ENCODE measurements at places on chromosomes 7 and 10.

GRCh38 chr7:98418636-98419315 lies 17.9 kb upstream of the BAIAP2L1 start:
- no peak for DNase-seq

DNA sequence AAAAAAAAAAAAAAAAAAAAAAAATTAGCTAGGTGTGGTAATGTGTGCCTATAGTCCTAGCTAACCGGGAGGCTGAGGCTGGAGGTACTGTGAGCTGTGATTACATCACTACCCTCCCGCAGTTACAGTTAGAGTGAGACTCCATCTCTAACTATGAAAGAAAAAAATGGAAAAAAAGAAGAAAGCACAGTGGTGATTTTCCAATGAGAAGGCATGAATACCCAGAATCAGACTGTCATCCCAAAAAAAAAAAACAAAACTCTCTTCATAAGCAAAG lies 269.9 kb upstream of the MKLN1 start:
- DNase-seq: no peak

DNA sequence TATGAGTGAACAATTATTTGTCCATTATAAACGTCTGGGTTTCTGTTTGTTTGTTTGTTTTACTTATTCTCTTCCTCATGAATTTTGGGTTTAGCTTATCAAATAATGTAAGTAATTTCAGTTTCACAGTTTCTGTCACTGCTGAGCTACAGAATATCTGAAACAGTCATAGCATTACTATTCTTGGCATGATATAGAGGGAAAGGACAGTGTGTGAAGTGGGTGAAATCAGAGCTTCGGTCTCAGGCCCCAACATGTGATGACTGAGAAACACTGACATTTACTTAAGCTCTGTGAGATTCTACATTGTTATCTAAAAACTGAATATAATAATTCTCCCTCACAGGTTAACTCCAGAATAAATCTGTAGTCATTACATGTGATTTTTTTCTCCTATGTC lies 8.8 kb upstream of the OR6V1 start:
- DNase-seq: no peak

DNA sequence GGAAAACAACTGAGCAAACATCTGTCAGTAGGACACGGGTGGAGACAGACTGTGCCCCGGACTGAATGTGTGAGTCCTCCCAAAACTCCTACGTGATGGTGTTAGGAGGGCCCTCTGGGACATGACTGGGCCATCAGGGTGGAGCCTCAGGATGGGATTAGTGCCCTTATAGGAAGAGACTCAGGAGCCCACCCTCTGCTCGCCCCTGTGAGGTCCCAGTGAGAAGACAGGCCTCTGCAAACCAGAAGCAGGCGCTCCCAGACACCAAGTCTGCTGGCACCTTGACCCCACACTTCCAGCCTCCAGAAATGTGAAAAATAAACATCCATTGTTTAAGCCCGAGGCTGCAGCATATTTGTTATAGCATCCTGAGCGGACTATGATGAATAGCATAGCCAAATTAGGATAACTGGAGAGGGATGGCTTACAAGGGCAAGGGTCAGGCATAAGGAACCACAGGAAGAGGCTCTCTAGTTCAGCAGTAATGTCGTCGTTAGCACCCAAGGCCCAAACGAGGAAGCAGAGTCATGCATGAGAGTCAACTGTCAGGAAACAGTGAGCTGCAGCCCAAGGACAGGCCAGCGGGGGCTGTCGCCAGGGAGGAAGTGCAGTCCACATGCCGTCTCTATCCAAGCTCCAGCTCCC lies 50.6 kb downstream of the PTPRN2 start:
- no peak for DNase-seq

- DNase-seq: no peak
These were observed 177.6 kb downstream of the DIP2C start for GRCh38 chr10:511849-512191.

DNA sequence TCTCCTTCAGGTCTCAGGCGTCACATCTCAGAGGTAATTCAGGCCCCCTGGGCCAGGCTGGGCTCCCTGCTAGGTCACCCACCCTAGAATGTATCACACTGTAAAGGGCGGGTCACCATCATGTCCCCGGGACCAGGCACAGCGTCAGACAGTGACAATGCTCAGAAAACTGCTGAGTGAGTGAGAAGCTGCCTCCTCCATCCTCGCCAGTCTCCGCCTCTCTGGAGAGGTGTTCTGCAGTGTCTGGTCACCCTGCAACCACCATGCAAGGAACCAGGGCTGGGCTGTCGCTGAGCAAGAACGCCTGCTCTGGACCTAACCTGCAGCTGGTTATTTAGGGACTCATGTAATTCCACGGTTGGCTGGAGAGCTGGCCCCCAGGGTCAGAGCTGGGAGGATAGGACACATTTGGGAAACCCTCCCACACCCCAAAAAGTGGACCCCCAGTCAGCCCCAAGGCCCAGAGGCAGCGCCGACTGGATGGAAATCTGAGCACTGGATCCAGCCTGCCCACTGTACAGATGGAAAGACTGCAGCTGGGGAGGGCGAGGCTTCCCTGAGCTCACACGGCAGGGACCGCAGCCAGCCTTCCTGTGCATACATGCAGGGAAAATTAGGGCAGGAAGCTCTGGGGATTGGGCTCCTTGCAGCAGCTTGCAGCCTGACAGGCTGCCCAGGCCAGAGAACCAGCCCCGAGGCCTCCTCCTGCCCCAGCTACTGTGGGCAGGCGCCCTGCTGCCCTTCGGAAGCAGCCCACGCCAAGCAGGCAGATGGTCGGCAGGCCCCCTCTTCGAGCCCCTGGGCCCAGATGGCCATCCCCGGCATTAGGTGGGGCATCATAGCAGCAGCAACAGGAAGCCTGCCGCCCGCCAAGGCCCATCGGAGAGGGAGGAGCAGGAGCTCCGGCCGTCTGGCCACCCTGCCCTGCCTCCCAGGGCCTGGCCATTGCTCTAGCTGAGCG lies 105.4 kb upstream of the ZMIZ1 start:
- DNase-seq: no peak

GRCh38 chr7:19016140-19016539 lies 101.3 kb downstream of the TWIST1 start:
- DNase-seq: no peak

DNA sequence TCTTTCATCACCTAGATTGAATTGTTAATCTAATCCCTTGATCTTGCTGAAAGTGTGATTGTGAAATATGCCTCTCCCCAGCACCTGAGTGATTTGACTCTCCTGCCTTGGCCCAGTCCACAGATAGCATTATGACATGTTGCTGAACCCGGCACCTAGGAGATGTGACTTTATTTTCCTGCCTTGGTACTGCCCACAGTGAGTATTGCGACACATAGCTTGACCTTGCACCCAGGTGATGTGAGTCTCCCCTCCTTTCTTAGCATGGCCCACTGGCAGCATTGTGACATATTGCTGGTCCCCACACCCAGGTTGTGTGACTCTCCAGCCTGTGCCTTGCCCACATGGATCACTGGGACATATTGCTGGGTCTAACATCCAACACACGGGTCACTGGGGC lies 32.5 kb upstream of the ZNF107 start:
- no peak for DNase-seq

DNA sequence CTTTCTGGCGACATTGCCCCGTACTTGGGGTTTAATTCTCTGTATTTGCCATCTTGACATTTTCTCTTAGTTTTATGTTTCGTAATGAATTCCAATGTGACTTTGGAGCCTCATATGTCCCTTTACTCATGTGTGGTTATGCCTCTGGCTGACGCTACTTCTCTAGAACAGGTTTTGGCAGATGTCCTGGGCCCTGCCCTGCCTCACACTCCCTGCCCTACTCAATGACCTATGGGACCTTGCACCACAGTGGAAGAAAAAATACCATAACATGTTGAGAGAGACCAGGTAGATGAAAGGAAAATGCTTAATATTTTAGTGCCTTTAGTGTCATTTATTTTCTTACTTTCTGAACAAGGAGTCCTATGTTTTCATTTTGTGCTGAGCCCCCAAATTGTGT lies 400.5 kb downstream of the TFEC start:
- DNase-seq: no peak

GRCh38 chr7:74606101-74606908 lies 51.2 kb upstream of the GTF2I start:
- DNase-seq: no peak

DNA sequence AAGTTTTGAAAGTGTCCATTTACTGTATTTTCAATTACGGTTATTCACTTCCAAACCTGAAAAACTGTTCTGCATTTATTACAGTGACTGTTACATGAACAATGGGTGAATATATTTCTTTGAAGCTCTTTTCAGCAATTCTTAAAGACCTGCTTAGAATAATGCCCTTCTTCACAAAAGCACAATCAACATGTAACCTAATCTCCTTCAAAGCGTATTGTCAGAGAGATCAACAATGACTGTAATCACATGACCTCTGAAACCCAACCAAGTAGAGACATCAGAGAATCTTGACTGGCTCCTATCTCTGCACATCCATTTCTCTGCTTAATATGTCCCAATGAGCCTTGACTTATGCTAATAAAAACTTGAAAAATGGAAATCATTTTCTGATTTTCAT lies 126.7 kb downstream of the NRCAM start:
- DNase-seq: no peak

DNA sequence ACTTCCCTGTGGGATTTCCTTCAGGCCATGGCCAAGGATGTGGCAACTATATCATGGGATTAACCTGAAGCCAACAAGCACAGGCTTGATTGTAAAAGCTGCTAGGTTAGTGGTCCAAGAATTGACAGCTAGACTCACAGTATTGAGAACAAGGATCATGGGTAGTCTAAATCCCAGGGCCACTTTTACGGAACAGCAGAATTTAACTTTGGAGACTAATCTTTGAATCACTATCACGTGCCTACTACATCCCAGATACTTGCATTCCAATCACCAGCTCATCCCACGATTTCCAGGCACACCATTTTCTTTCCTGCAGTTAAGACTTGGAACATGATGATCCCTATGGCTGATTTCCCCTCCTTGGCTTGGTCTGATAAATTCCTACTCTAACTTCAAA lies 65.6 kb upstream of the ADO start:
- no peak for DNase-seq

- no peak for DNase-seq
These were observed 5.3 kb upstream of the KLRG2 start for GRCh38 chr7:139488810-139489209.

DNA sequence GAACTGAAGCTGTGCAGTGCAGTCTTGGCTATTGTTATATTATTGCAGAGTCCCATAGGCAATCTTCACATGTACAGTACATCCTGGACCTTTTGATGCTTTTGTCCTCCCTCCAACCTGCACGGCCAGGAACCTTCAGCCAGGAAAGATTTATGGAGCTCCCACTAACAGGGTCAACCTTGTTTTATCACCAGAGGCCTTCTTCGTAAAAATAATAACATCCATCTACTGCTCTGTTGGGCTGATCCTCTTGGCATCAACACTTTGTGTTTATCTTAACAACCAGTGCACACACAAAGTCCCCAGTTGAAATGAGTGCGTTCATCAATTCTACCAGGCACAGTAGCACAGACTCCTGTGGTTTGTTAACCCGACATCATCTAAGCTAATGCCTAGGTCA lies 72.4 kb downstream of the AGMO start:
- DNase-seq: no peak

DNA sequence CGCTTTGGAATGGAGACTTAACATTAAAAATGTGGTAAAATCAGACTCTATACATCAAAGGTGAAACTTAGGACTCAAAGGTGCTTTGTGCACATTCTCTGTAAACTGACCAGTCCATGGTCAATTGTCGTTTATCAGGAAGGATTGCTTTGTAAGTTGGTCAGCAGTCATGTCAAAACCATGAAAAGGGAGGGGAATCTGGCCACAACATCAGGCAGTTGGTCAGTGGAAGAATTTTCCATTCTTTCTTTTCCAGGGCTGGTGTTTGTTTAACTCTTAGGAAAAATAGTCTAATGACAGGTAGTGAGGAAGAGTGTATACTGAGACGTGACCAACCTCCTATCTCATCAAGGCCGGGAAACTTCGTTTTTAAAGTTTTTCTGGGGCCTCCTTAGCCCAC lies 226.5 kb downstream of the ADK start:
- DNase-seq: no peak

DNA sequence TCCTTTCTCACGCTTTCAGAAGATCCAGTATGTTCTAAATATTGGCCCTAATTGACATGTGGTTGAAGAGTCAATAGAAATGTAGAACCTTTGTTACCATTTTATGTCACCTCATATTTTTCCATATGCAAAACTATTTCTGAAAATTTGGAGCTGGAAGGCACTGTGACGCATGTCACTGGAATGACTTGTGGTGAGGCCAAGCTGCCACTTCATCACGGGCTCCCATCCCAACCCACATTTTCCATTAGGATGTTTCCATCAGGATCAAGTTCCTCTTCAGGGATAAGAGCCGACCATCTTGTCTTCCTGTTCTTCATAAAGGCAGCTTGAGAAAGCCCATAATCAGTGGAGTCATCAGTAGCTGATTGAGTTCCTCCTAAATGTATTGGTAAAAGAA lies 1241.7 kb downstream of the GATA3 start:
- DNase-seq: no peak

DNA sequence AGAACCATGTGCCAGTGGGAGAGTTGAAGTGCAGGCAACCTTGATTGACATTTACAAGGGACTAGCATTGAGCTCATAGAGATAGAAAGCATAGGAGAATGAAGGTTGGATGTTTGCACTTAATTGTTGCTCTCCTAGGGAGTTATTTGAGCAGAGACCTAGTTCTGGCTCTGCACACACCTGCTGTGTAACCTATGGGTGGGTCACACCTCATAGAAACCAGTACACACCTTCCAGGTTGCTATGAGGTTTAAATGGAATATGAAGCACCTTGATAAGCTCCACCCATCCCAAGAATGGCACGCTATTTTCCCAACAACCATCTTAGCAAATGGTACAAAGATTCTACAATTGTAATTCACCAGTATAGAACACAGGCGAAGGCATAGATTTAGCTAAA lies 86.2 kb upstream of the AOAH start:
- DNase-seq: no peak

DNA sequence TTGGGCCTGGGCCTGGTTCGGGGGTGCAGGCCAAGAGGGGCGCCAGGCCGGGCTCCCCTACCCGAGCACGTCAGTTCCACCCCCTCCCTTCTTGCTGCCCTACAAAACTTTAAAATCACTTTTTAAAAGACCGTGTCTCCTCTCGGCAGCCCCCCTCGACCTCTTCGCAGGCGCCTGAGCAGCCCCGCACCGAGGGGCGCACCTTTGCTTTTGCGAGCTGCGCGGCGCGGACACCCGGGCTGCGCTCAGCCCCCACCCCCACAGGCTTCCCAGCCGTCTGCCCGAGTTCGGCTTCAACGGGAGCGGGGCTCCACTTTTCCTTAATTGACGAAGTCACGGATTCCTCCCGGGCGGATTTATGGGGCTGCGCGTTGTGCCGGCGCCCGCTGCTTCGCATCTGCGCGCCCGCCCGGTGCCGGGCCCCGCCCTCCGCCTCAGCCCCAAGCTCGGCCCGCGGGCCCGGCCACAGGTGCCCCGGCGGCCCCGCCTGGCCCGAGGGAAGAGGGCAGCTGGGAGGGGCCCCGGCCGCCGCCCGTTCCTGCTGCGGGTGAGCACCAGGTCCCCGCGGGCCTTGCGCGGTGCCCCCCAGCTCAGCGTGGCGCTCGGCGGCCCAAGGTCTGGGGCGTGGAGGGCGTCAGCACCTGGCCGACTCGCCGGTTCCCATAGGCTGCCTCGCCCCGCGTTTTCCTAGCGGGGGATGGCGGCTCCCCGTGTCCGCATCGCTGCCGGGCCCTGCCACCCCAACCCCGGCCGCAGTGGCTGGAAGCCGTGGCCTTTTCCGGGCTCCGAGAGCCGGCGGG lies 10.8 kb upstream of the MNX1 start:
- DNase-seq: no peak

Measured in occipital lobe (tissue), 3 donors.